Uterus (tissue), 4 donors: ENCODE measurements at places on chromosomes 2 and 18. TPM values are rescaled to one million over a fixed set of nuclear protein-coding genes. Genes with fewer than 3 reads are reported as not detected.

The ALPI gene
- not detected for total RNA-seq

The NR4A2 gene
- 0.83 TPM for total RNA-seq

The CEP68 gene
- total RNA-seq = 55.0 TPM

The SERPINB5 gene
- not detected for total RNA-seq

The REG1B gene
- total RNA-seq = not detected

The CHRNA1 gene
- not detected for total RNA-seq
